ENCODE measurements at places on chromosomes 1 and 21. TPM values are rescaled to one million over a fixed set of nuclear protein-coding genes. Genes with fewer than 3 reads are reported as not detected.

Gene COL9A2
- 7.0 TPM for total RNA-seq

Gene HMGCS2
- total RNA-seq, result not detected

Gene INAVA
- total RNA-seq, result not detected

Gene CLIC6
- total RNA-seq, result 0.18 TPM

Gene PRAMEF12
- total RNA-seq, result not detected

Gene FCRL2
- total RNA-seq, result not detected
